Naive thymus-derived CD4-positive, alpha-beta T cell (primary cell): ENCODE measurements at places on chromosomes 5 and 9. TPM values are rescaled to one million over a fixed set of nuclear protein-coding genes. Genes with fewer than 3 reads are reported as not detected.
A peak's percentile ranks its signal among the peaks of the same experiment; 100 is the strongest.

Gene ZSWIM6
- 0.48 TPM for polyA plus RNA-seq

- no peak overlapping the region for H3K4me3 ChIP-seq
- no peak for DNase-seq
- no peaks in the 10 kb centered on the region for H3K36me3 ChIP-seq
- H3K27ac ChIP-seq = no peak overlapping the region
- H3K4me1 ChIP-seq = no peaks in the 10 kb centered on the region
Measured at GRCh38 chr5:139551191-139551889, 9.8 kb upstream of the UBE2D2 start.

GRCh38 chr5:759111-759751 lies 25.3 kb downstream of the ZDHHC11B start:
- no peaks in the 10 kb centered on the region for H3K27me3 ChIP-seq
- H3K4me1 ChIP-seq = peaks cover 6% of the 10 kb centered on the region
- peak; percentile 39 for DNase-seq

Gene NPM1
- polyA plus RNA-seq = 753 TPM

Gene LHX6
- not detected for polyA plus RNA-seq

DNA sequence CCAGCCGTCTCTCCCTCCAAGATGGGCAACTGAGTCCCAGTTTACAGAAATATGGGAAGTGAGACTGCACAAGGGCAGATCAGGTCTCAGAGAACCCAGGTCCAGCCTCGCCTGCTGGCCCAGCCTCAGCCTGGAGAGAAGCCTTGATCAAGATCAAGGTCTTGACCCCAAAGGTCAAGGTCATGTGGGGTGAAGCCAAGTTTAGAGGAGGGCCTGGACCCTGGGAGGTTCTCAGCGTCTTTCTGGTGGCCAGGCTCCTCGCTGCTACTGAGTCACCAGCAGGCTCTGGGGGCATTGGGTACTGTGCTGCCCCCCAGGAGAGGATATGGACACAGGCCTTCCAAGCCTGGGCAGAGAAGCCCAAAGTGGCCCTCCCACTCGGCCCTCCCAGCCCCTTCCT lies 8.8 kb downstream of the IPPK start:
- no peak overlapping the region for H3K27ac ChIP-seq
- peaks cover 17% of the 10 kb centered on the region for H3K4me1 ChIP-seq
- H3K27me3 ChIP-seq = no peaks in the 10 kb centered on the region
- no peak for DNase-seq

- DNase-seq = no peak
- no peak overlapping the region for H3K27ac ChIP-seq
- no peaks in the 10 kb centered on the region for H3K4me1 ChIP-seq
- H3K27me3 ChIP-seq = no peaks in the 10 kb centered on the region
- H3K36me3 ChIP-seq = no peaks in the 10 kb centered on the region
- no peak overlapping the region for H3K4me3 ChIP-seq
Measured at GRCh38 chr5:424301-425110, 18.5 kb upstream of the EXOC3 start.

DNA sequence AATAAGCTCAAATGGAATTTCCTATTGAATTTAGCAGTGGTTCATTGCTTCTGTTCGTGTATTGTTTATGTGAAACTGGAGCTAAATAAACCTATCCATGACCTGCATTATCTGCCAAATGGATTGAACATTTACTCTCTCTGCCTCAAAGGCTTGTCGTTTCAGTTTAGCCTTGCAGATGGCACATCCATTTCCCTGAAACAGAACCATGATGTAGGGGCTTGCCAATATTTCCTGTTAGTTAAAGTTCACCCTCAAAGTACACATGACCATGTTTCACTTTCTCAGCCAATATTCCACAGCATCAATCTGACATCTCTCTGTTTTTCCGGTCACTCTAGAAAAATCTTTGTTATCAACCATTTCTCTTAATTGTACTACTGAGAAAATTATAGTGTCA lies 545.3 kb downstream of the TAF11L14 start:
- H3K27ac ChIP-seq = no peak overlapping the region
- no peak for DNase-seq
- H3K4me3 ChIP-seq = no peak overlapping the region
- H3K4me1 ChIP-seq = no peaks in the 10 kb centered on the region
- no peaks in the 10 kb centered on the region for H3K27me3 ChIP-seq

GRCh38 chr5:6766604-6767093 lies 53.4 kb downstream of the TENT4A start:
- no peak overlapping the region for H3K4me3 ChIP-seq
- no peaks in the 10 kb centered on the region for H3K36me3 ChIP-seq
- DNase-seq = no peak
- H3K27me3 ChIP-seq = no peaks in the 10 kb centered on the region
- no peaks in the 10 kb centered on the region for H3K4me1 ChIP-seq

Gene PCSK5
- 19.1 TPM for polyA plus RNA-seq

DNA sequence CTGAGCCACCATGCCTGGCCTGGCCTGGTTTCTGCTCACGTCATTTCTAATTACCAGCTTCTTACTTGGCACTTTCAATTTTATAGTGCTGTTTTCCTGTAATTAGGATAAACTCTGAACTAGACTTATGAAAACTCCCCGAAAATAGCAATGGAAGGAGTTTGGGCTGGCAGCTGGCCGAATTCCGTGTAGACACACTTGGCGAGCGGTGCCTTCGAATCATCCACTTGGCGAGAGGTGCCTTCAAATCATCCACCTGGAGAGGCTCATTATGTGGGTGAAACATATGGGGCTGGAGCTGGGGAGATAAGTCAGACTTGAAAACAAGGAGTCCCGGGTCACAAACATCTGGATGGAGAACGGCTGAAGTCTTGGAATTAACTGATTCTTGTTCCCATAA lies 203.7 kb downstream of the ROR2 start:
- no peak overlapping the region for H3K27ac ChIP-seq
- H3K36me3 ChIP-seq = no peaks in the 10 kb centered on the region
- no peak overlapping the region for H3K4me3 ChIP-seq
- DNase-seq = no peak

- no peak overlapping the region for H3K4me3 ChIP-seq
- H3K36me3 ChIP-seq = peaks cover 24% of the 10 kb centered on the region
- H3K4me1 ChIP-seq = peaks cover 43% of the 10 kb centered on the region
- no peak for DNase-seq
- no peaks in the 10 kb centered on the region for H3K27me3 ChIP-seq
Measured at GRCh38 chr9:127768698-127769097, 9.8 kb downstream of the SH2D3C start.

Gene GLDC
- not detected for polyA plus RNA-seq

DNA sequence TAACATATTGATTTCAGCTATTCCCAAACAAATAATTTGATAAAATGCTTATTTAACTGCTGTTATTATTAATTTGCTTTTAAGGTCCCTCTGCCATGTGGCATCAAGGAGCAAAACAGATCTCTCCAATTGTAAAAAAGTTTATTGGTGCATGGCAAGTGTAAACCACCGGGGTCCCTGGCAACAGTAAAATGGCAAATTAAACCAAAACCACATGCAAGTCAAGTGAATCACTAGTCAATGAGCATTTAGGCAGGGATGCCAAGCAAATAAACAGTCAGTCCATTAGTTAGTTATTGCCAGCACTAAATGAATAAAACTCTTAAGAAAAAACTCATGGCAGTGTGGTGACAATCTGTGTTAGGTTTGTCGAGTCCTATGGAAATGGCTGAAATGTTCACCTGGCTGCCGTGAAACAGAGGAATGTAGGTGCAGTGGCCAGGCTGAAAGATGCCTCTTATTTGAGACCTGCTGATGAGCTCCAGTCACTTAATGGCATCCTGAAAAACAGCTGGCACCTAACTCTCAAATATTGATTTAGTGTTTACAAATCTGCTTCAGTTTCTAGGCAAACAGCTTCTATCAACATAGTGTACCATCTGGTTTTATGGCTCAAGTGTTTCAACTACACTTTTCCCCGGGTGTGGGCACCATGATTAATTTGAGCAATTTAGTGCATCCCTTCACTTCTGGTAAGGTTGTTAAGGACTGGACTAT lies 296.5 kb upstream of the ITGA1 start:
- H3K4me1 ChIP-seq = no peaks in the 10 kb centered on the region
- no peak for DNase-seq
- H3K27me3 ChIP-seq = no peaks in the 10 kb centered on the region
- H3K36me3 ChIP-seq = no peaks in the 10 kb centered on the region

DNA sequence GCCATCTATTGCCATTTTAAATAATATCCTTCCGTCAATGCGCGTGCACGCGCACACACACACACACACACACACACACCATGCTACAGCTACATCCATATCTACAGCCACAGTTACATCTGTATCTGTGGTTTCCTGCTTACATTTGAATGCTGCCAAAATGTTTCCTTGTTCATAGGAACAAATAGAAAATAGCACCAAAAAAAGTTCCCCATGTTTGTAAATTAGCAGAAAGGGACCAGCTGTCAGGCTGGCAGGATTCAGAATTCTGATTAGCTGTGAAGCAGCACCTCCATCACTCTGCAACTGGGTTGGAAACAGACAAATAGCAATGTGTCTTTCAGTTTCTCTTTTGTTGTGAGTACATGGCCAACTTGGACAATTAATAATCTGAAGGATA lies 601.5 kb downstream of the IRX1 start:
- H3K36me3 ChIP-seq = no peaks in the 10 kb centered on the region
- H3K4me3 ChIP-seq = no peak overlapping the region
- no peak overlapping the region for H3K27ac ChIP-seq
- no peaks in the 10 kb centered on the region for H3K4me1 ChIP-seq
- no peak for DNase-seq

DNA sequence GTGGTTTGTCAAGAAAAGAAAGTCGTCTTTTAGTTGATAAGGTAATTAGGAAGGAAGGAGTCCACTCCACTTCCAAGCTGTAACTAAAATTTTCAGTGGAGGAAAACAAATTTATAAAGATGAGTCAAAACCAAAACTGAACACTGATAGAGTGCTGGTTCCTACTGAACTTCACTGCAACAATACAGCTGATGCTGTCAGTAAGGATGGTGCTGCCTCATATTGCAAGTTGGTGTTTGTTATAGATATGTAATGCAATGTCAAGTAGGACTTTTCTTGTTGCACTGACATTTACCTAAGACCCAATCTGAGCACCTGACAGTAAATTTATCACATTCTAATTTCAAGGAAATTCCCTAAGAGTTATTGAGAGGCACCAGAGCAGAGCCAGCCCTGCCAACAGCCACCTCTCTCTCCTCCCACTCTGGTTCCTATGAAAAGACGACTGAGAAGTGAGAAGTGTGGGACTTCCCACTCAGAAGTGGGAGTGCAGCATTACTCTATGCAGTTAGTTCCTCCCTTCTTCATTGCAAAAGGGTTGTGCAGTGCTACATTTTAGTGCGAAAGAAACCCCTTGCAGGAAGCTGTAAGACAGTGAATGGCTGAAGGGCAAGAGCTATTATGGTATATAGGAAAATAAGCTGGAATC lies 350.8 kb downstream of the NFIB start:
- H3K36me3 ChIP-seq = no peaks in the 10 kb centered on the region
- no peak overlapping the region for H3K27ac ChIP-seq
- no peak overlapping the region for H3K4me3 ChIP-seq
- H3K4me1 ChIP-seq = no peaks in the 10 kb centered on the region

DNA sequence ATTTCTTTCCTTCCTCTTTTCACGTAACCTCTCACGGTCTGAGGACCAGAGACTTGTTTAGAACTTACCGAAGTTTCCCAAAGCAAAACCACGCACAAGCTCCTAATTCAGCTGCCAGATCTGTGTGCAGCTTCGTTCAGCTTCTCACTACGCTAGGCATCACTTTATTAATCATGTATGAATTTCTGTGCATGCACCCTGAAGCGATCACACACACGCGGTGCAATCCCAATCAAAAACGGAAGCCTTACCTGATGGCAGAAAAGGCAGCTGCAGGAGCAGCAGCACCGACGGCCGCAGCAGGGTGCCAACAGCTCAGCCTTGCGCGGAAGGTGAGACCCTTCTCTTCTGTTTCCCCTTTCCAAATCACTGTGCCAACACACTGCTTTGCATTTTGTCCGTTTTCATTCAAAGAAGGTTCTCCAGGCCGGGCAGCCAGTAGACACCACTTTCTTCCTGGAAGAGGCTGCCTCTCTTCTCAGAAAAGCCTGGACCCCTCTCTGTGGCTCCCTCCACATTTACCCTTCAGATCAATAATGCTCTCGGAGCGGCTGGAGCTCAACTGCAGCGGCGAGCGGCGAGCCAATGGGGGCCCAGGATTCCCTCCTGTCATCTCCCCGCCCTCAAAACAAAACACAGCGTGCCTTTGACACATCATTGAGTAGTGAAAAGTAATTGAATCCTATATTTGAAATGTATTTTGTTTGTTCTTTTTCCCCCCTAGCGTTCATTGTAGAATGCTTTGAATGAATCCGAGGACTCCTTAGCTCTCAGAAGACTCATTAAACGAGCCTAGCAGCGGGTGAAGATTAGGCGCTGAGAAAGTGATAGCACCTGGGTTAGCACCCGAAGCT lies at the start of gene CDH12:
TSS of gene CDH12 (minus strand) at position 538 of the 854 bp plus-strand sequence.
- no peak within 1 kb of the TSS for H3K4me3 ChIP-seq
- H3K4me1 ChIP-seq = no peaks in the 10 kb centered on the region
- H3K27ac ChIP-seq = no peak within 1 kb of the TSS

Gene GMCL2
- not detected for polyA plus RNA-seq

DNA sequence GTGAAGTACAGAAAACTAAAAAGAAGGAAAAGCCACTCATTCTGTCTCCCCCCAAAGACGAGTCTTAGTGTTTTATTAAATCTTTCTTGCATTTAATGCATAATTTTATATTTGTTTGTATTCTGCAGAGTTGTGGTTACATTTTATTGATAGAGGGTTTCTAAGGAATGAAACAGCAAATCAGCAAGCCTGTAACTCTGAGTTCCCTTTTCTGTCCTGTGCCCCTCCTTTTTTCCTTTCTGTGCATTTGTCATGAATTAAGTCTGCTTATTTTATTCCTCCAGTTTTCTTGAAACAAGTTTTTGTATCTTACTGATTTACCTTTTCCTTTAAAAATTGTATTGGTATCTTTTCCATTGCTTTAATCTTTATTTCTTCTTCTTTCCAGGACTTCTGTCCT lies 132.8 kb downstream of the MUSK start:
- no peaks in the 10 kb centered on the region for H3K36me3 ChIP-seq
- DNase-seq = no peak
- no peaks in the 10 kb centered on the region for H3K27me3 ChIP-seq
- H3K4me1 ChIP-seq = no peaks in the 10 kb centered on the region
- no peak overlapping the region for H3K4me3 ChIP-seq
- no peak overlapping the region for H3K27ac ChIP-seq

Gene OBP2B
- not detected for polyA plus RNA-seq

Gene CTSV
- not detected for polyA plus RNA-seq

DNA sequence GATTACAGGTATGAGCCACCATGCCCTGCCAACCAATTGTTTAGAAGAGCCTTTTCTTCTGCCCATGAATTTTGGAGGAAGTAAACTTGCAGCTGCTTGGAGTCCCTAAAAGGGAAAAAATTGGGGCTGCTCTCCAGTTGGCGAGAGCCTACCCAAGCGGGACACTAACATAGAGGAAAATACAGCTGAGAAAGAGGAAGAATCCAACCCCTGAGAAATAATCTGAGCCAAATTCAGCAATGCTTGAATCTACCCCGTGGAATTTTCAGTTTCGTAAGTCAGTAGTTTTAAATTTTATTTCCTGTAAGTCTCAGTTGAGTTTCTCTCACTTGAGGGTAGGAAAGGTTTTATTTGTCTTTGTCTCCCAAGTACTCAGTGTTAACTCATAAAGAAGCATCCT lies 30.4 kb upstream of the UBTD2 start:
- no peaks in the 10 kb centered on the region for H3K4me1 ChIP-seq
- DNase-seq = no peak
- H3K4me3 ChIP-seq = no peak overlapping the region
- H3K36me3 ChIP-seq = no peaks in the 10 kb centered on the region
- H3K27ac ChIP-seq = no peak overlapping the region

- no peak overlapping the region for H3K27ac ChIP-seq
- no peak for DNase-seq
- H3K27me3 ChIP-seq = no peaks in the 10 kb centered on the region
Measured at GRCh38 chr9:80407220-80407619, 835.5 kb downstream of the TLE4 start.
